ENCODE measurements at places on chromosomes 7 and 10. TPM values are rescaled to one million over a fixed set of nuclear protein-coding genes. Genes with fewer than 3 reads are reported as not detected.
A peak's percentile ranks its signal among the peaks of the same experiment; 100 is the strongest.

GRCh38 chr7:84145892-84146291 is 48.7 kb downstream of the SEMA3A start:
- H3K4me1 ChIP-seq: no peaks in the 10 kb centered on the region
- no peak overlapping the region for H3K4me3 ChIP-seq
- no peaks in the 10 kb centered on the region for H3K36me3 ChIP-seq
- no peak overlapping the region for H3K27ac ChIP-seq
- H3K27me3 ChIP-seq: no peaks in the 10 kb centered on the region

GRCh38 chr10:48274636-48275035 is at the start of gene FRMPD2:
Gene FRMPD2, minus strand, starts transcription at chr10:48274696. Its CDS starts 129 bp downstream, at chr10:48274567.
- no peak within 1 kb of the TSS for H3K4me3 ChIP-seq
- peak; percentile 19 for DNase-seq
- no peaks in the 10 kb centered on the region for H3K36me3 ChIP-seq
- no peak within 1 kb of the TSS for H3K27ac ChIP-seq

- H3K27ac ChIP-seq: no peak overlapping the region
- no peaks in the 10 kb centered on the region for H3K4me1 ChIP-seq
- no peaks in the 10 kb centered on the region for H3K27me3 ChIP-seq
- no peak for DNase-seq
- no peak overlapping the region for H3K4me3 ChIP-seq
- no peaks in the 10 kb centered on the region for H3K36me3 ChIP-seq
These were observed 127.4 kb downstream of the ZNF365 start for GRCh38 chr10:62501547-62501946.

DNA sequence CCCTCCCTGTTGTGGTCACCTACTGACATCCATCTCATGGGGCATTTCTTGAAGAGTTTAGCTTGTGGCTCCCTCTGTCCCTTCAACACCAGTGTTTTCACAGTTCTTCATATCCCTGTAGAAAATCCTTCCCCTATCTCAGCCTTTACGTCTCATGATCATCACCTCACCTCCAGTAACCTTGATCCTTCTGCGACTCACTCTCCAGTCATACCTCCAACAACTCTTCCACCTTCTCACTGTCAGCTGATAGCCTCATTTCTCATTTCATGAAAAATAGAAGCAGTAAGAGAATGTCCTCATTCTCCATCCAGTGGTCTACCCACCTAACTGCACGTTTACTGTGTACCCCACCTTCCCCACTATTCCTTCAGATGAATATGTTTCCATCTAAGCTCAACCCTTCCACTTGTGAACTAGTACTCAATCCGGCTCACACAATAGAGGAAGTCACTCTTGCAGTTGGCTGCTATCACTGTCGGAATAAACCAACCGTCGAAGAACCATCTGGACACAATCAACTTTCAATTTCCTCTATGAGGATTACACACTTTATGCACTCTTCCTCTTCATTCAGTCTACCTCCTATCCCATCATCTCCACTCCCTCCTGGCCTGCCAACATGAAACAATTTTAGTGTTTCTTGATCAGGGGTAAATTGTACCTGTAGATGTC is 256.0 kb downstream of the AHR start:
- no peaks in the 10 kb centered on the region for H3K4me1 ChIP-seq
- no peak overlapping the region for H3K4me3 ChIP-seq
- no peak for DNase-seq
- H3K27ac ChIP-seq: no peak overlapping the region

- H3K4me1 ChIP-seq: peaks cover 62% of the 10 kb centered on the region
- DNase-seq: no peak
- H3K4me3 ChIP-seq: no peak overlapping the region
- no peak overlapping the region for H3K27ac ChIP-seq
- H3K36me3 ChIP-seq: peaks cover 12% of the 10 kb centered on the region
- H3K27me3 ChIP-seq: no peaks in the 10 kb centered on the region
These were observed 98.0 kb downstream of the CTBP2 start for GRCh38 chr10:125062227-125062913.

Gene RADIL
- total RNA-seq: 6.6 TPM

Gene NKX2-3
- total RNA-seq: not detected

Gene CYP51A1
- 211 TPM for total RNA-seq

- no peak overlapping the region for H3K4me3 ChIP-seq
- H3K27me3 ChIP-seq: no peaks in the 10 kb centered on the region
- H3K27ac ChIP-seq: no peak overlapping the region
- no peaks in the 10 kb centered on the region for H3K4me1 ChIP-seq
These were observed 906.9 kb downstream of the CCSER2 start for GRCh38 chr10:85235258-85235657.

DNA sequence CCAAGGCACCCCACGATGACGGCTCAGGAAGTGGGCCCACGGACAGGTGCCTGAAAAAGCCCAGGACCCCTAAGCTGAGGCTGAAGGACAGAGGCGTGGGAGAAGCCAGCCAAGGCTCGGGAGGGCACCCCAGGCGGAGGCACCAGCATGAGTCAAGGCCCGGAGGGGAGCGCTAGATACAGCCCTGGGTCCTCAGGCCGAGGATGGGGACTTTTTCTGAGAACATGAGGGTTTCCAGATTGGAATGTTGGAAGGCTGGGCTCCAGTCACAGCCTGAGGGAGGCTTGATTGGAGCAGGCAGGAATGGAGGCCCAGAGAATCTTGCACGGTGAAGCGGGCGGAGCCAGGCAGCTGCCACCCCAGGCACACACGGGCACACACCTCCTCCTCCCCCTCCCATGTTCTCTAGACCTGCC is 19.0 kb upstream of the ELFN1 start:
- no peak overlapping the region for H3K4me3 ChIP-seq
- peaks cover 4% of the 10 kb centered on the region for H3K4me1 ChIP-seq
- H3K27ac ChIP-seq: no peak overlapping the region
- no peaks in the 10 kb centered on the region for H3K36me3 ChIP-seq
- DNase-seq: no peak

- DNase-seq: peak; percentile 76
- H3K27ac ChIP-seq: no peak overlapping the region
- no peak overlapping the region for H3K4me3 ChIP-seq
- H3K27me3 ChIP-seq: no peaks in the 10 kb centered on the region
These were observed 186.4 kb downstream of the FAM107B start for GRCh38 chr10:14588084-14588937.

Gene ACSM6
- total RNA-seq: not detected

DNA sequence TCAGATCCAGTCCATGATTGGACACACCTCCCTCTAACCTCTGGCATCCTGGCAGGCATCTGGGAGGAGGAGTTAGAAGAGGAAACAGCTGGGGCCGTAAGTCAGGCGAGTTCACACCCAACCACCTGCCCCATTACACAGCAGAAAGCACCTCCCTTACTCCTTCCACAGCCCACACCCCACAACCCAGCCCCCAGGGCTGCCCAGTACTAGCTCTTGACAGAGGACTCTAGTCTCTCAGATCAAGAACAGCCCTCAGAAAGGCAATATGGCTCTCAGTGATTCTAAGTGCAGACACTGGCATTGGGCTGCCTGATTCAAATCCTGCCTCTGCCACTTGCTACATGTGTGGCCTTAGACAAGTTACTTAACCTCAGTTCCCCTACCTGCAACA is 34.1 kb downstream of the KCNMA1 start:
- no peak for DNase-seq
- H3K36me3 ChIP-seq: no peaks in the 10 kb centered on the region
- H3K4me1 ChIP-seq: no peaks in the 10 kb centered on the region
- no peak overlapping the region for H3K27ac ChIP-seq
- H3K4me3 ChIP-seq: no peak overlapping the region

- no peaks in the 10 kb centered on the region for H3K4me1 ChIP-seq
- H3K27ac ChIP-seq: no peak overlapping the region
- H3K27me3 ChIP-seq: no peaks in the 10 kb centered on the region
- H3K4me3 ChIP-seq: no peak overlapping the region
These were observed 122.4 kb downstream of the ZNF248 start for GRCh38 chr10:37734971-37735370.

- H3K4me1 ChIP-seq: peaks cover 5% of the 10 kb centered on the region
- no peaks in the 10 kb centered on the region for H3K27me3 ChIP-seq
- no peak overlapping the region for H3K4me3 ChIP-seq
- no peak for DNase-seq
- H3K27ac ChIP-seq: no peak overlapping the region
These were observed 89.2 kb upstream of the CAPZA2 start for GRCh38 chr7:116772926-116773749.
